ENCODE measurements at places on chromosomes 16 and 17. TPM values are rescaled to one million over a fixed set of nuclear protein-coding genes. Genes with fewer than 3 reads are reported as not detected.

DNA sequence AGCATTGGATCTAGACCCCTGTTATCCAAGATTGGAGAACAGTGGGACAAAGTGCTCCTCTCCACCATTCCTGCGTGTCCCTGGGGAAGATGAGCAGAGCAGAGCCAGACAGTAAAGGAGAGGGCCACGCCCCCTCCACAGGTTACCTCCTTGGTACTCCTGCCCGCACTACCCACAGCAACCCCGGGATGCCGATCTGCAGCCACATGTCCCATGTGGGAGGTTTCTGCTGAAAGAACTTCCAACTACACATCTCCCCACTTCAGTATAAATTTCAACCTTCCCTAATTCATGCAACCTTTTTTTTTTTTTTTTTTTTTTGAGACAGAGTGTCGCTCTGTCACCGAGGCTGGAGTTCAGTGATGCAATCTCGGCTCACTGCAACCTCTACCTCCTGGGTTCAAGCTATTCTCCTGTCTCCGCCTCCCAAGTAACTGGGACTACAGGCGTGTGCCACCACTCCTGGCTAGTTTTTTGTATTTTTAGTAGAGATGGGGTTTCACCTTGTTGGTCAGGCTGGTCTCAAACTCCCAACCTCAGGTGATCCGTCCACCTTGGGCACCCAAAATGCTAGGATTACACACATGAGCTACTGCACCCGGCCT, 2.3 kb downstream of the RAB37 start:
- DNase-seq, result no peak

GRCh38 chr16:64236316-64236715, 885.5 kb downstream of the CDH11 start:
- DNase-seq, result no peak

DNA sequence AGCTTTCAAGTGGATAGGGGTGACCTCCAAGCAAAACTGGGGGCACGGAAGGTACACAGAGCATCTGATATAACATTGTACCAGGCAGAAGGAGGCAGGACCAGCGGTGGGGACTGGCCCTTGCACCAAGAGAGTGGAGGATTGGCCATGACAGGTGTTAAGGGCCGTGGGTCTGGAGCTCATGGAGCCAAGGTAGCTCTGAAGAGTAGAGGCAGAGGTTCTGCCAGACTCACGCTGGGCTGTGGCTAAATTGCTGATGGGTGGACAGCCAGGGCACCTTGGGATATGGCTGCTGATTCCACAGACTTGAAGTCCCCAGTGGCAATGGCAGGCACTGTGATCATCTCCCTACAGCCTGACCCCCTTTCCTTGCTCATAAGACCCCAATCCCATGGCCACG, 65.9 kb upstream of the NKD1 start:
- DNase-seq, result no peak

- peak; percentile 31 for DNase-seq
Measured at GRCh38 chr17:40532520-40533253, 31.3 kb upstream of the TNS4 start.

GRCh38 chr17:63382826-63383225, 63.3 kb downstream of the CYB561 start:
- DNase-seq, result no peak

DNA sequence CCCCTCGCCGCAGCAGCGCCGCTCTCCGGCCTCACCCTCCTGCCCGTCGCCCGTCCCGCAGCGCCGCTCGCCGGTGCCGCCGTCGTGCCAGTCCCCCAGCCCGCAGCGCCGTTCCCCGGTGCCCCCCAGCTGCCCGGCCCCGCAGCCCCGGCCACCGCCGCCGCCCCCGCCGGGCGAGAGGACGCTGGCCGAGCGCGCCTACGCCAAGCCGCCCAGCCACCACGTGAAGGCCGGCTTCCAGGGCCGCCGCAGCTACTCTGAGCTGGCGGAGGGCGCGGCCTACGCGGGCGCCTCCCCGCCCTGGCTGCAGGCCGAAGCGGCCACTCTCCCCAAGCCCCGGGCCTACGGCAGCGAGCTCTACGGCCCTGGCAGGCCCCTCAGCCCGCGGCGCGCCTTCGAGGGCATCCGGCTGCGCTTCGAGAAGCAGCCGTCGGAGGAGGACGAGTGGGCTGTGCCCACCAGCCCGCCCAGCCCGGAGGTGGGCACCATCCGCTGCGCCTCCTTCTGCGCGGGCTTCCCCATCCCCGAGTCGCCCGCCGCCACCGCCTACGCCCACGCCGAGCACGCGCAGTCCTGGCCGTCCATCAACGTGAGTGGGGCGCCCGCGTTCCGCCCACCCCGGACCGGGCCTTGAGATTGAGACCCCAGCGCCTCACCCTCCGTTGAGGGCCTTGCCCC, 15.0 kb downstream of the TBKBP1 start:
- no peak for DNase-seq

DNA sequence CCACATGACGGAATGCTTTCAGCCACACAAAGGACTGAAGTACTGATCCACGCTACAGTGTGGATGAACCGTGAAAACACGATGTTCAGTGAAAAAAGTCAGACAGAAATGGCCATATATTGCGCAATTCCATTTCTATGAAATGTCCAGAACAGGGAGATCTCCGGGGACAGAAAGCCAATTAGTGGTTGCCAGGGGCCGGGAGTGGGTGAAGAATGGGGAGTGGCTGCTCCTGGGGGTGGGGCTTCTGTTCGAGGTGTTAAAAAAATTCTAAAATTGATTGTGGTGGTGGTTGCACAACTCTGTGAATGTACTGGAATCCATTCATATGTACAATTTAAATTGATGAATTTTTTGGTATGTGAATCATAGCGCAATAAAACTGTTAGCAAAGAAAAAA, 154.8 kb upstream of the HSBP1 start:
- DNase-seq, result no peak

DNA sequence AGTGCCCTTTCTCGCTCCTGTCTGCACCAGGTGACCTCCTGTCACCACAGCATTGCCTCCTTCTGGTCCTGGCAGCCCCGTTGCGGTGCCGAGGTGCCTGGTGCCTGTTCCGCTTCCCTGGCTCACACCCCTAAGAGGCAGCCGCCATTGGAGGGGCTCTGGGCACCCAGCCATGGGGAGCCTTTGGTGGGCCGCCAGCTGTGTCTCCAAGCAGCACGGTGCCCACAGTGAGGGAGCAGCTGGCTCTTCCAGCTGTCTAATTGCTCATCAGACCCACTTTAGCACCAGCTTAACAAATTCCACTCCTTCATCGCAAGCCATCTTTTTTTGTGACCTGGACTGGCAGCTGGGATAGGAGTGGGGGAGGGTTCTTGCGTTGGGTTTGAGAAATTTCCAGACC, 276.1 kb downstream of the SNX29 start:
- DNase-seq, result no peak

- DNase-seq, result no peak
Measured at GRCh38 chr17:56761387-56761786, 72.3 kb downstream of the C17orf67 start.

DNA sequence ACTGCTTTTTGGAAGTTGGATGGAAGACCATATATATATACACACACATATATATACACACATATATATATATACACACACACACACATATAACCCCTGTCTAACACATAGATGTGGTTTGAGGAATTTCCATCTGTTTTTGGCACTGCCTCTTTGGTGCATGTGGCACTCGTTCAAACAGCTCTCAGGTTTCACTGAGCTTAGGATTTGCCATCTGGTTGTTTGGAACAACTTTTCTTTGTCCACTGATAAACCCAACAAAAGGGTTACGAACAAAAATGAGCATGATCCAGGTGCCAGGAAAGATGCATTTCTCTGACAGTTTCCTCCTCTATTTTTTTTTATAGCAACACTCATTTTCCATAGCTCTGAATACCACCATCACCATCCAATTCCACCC, 14.6 kb upstream of the KCNJ16 start:
- DNase-seq, result no peak

- DNase-seq, result no peak
Measured at GRCh38 chr16:707062-707538, 1.5 kb upstream of the FBXL16 start.

GRCh38 chr17:3590231-3590630, 19.0 kb downstream of the TRPV1 start:
- no peak for DNase-seq

GRCh38 chr17:43070872-43071271, 45.8 kb downstream of the RND2 start:
- DNase-seq, result no peak

GRCh38 chr16:70801611-70802010, 653 bp upstream of the VAC14 start:
- no peak for DNase-seq

DNA sequence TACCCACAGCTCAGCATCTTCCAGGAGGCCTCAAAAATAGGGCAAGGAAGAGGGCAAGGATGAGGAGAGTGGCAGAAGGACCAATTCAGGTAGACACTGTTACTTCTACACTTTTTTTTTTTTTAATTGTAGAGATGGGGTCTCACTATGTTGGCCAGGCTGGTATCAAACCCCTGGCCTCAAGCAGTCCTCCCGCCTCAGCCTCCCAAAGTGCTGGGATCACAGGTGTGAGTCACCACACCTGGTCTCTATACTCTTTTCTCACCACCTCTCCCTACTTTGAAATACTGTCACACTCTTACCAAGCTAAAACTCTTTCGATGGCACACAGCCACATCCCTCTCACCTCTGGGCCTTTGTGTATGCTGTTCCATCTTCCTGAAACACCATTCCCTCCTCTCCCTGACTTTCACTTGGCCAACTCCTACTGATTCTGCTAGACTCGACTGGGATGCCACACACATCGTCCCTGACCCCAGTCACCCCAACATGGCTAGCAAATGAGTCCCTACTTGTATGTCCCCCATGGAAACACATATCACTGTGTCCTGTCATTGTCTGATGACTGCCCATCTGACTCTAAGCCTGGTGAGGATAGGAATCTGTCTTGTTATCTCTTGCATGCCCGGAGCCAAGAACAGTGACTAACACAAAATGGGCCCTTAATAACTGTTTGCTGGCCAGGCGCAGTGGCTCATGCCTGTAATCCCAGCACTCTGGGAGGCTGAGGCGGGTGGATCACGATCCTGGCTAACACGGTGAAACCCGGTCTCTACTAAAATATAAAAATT, 7.2 kb upstream of the SLC43A2 start:
- DNase-seq, result no peak

DNA sequence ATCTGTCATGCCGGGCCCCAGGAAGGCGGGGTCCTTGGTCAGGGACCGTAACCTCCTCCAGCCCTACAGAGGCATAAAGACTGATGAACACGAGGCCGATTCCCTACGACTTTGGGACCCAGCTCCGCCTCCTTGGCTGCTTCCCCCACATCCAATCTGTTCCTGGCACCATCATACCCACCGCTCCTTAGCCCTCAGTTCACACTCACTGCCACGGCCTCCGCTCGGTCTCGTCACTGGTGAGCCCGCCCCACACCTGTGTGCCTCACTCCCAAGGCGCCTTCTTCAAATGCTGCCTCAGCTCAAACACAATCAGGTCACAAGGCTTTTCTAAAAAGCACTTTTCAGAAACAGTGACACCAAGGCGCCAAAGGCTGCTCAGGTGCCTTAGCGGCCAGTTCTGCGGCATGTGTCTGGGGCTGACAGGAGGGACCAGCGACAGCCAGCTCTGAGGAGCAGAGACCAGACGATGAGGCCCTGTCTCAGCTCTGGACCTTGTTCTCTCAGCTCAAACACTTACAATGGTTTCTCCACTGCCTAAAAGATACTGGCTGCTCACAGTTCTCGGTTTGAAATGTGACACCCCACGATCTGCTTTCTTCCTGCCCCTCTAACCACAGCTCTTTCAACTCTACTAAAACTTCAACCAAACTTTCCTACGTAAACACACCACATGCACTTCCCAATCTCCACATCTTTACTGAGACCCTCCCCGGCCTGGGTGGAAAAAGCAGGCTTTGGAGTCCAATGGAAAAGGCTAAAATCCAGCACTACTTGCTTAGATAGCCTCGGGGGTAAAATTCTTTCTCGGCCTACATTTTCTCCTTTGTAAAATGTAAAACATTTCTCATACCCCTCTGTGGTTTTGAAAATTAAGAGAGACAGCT, 33.2 kb downstream of the CYB5D2 start:
- DNase-seq, result peak; percentile 47

DNA sequence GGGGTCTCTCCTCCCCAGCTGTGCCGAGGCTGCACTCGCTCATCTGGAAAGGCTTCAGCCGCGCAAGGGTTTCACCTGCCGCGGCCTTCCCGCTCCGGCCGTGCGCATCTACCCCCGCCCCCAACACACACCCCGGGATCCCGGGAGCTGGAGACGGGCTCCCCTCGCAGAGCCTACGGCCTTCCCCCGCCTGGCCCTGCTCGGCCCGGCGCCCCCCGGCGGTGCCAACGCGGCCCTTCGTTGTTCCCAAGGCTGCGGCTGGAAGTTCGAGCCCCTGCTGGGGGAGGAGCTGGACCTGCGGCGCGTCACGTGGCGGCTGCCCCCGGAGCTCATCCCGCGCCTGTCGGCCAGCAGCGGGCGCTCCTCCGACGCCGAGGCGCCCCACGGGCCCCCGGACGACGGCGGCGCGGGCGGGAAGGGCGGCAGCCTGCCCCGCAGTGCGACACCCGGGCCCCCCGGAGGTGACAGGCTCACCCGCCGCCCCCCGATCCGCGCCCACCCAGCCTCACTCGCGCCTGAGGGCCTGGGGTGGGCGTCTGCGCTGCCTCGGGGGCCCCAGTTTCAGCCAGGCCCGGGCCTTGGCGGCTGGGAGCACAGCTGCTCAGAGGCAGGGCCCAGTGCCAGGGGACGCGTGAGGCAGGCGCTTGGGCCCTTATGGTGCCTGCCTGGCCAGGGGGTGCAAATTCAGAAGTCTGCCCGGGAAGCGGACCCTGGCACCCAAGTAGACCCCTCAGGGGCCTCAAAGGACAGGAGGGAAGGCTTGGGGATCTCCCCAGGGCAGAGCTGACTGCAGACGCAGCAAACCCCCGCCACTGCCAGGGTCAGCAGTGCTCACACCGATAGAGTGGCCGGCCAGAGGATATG, 11.2 kb downstream of the GALK1 start:
- DNase-seq, result peak; percentile 92

DNA sequence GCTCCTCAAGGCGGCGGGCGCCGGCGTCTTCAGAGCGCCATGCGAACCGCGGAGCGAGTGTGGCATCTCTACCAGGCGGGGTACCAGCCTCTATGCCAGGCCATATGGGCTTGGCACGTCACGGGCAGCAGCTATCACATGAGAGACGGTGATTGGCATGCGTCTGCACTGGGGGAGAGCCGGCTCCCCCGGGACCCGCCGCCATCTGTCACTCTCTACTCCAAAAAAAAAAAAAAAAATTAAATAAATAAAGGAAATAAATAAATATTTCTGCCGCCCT, at the start of gene NEUROD2:
TSS of gene NEUROD2 (minus strand) at position 70 of the 280 bp plus-strand sequence. CDS start 1,321 bp downstream, outside the sequence.
- no peak for DNase-seq

The XYLT1 gene
- 33.1 TPM for total RNA-seq

The SERPINF2 gene
- total RNA-seq, result 41.7 TPM

The TRPV2 gene
- 35.7 TPM for total RNA-seq

The RAP1GAP2 gene
- 3.6 TPM for total RNA-seq

The TCAP gene
- total RNA-seq, result 0.81 TPM

The CDC42EP4 gene
- 32.6 TPM for total RNA-seq
